ENCODE measurements at places on chromosomes 13 and 19.

GRCh38 chr13:111856571-111856970 is 210.4 kb upstream of the SOX1 start:
- DNase-seq: no peak

DNA sequence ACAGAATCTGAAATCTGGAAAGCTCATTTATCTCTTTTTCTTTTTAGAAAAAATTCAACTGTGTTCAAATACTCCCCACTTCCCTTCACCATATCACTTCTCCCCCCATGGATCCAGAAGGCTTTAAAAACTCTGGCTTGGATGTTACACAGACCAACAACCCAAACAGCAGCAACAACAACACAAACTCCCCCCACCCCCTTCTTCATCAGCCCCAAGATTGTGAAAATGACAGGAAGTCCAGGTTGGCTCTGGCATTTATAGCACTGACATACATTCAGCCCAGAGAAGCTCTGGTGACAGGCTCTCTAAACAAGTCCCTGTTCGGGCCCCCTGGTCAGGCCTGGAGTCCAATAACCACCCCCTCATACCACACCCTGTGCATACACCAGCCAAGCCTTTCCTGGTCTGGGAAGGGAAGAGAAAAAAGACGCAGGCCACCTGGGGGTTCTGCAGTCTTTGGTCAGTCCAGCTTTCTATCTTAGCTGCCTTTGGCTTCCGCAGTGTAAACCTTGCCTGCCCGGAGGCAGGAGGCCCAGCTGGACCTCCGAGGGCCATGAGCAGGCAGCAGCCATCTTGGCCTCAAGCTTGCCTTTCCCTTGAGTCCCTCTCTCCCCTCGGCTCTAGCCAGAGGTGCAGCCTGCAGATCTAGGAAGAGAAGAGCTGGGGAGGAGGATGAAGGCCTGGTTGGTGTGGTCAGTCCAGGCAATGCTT is 6.8 kb downstream of the CDX2 start:
- DNase-seq: no peak

- peak; percentile 38 for DNase-seq
Measured at GRCh38 chr19:49851456-49852259, 699 bp downstream of the PTOV1 start.

- no peak for DNase-seq
Measured at GRCh38 chr13:79258489-79258888, 147.6 kb downstream of the RBM26 start.

DNA sequence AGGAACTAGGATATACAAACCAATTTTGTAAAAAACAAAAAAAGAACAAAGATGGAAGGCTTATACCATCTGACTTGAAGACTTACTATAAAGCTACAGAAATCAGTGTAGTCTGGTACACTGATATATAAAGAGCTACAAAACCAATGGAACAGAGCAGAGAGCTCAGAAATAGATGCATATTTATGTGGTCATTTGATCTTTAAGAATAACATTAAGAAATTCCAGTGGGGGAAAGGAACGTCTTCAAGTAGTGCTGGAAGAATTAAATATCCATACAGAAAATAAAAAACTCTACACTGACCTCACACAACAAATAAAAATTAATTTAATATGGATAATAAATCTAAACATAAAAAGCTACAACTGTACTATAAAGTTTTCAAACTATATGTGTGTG is 317.0 kb downstream of the ENOX1 start:
- no peak for DNase-seq

DNA sequence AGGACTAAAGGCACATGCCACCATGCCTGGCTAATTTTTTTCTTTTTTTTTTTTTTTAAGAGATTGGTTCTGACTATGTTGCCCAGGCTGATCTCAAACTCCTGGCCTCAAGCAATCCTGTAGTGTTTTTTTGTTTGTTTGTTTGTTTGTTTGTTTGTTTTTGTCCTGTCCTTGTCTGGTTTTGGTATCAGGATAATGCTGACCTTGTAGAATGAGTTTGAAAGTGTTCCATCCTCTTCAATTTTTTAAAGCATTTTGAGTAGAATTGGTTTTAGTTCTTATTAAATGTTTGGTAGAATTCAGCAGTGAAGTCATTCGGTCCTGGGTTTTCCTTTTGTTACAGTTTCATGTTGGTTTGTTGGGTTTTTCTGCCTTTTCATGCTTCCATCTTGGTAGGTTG is 19.2 kb downstream of the CEACAM4 start:
- no peak for DNase-seq

DNA sequence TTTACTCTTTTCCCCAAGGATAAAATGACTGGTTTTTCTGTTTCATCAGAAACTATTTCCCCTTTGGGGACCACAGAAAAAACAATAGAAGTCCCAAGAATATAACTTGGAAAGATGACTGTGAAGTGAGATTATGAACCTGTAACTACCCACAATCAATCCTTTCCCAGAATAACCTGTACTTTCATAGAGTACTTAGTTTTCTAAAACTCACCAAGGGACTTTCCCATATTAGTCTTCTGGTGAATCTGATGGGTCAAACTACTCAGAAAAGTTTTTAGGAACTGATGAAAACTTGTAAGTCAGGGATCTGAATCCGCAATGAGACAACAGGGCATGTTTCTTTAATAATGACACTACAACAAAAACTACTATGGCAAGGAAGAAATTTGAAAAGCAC is 62.6 kb downstream of the STK24 start:
- no peak for DNase-seq

DNA sequence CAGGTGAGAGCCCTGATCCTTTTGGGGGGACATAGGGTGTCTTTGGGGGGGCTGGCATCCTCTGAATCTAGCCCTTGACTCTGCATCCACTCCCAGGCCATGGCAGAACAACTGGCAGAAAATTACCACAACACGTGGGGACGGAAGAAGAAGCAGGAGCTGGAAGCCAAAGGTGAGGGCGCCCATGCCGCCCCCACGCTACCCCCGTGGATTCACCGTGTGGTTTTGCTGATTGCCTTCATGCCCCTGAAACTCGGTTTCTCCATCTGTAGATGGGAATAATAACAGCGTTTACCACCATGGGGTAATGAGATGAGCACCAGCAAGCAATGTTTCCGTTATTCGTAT is 72.9 kb downstream of the RYR1 start:
- DNase-seq: no peak

GRCh38 chr19:7545904-7546303 is 10.4 kb downstream of the PNPLA6 start:
- no peak for DNase-seq

- no peak for DNase-seq
Measured at GRCh38 chr13:108278466-108278865, 8.9 kb downstream of the TNFSF13B start.

GRCh38 chr13:29993196-29993595 is 142.8 kb upstream of the UBL3 start:
- no peak for DNase-seq

DNA sequence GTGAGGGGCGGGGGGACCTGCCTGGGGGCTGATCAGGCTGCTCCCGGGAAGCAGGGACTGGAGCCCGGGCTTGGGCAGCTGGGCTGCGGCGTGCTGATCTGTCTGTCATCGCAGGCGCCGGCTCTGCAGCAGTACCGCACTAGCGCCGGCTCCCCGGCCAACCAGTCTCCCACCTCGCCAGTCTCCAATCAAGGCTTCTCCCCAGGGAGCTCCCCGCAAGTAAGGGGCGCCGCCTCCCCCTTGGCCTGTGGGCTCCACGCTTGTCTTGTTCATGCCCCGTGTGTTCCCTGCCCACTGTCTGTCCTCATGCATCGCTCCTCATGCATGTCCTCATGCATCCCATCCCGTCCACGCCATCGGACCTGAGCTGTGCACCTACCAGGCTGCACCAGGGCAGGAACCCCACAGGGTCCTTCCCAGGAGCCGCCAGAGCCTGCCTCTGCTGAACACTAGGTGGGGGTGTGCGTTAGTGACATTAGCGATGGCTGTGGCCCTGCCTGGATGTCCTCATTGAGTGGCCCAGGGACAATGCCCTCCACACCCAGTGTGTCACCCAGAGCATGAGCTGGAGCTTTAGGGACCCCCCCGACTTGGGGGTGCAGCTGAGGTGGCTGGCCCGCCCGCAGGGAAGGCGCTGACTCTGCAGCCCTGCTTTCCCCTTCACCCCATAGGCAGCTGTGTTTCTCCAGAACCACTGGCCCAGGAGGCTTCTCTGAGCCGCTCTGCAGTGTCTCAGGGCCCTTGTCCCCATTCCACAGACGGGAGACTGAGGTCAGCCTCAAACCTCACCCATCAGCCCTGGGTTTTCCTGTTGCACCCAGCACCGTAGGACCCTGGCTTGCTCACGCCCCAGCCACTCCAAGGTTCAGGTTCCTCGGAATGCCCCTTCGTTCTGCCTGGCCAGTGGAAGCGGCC is 19.5 kb downstream of the COMP start:
- no peak for DNase-seq

GRCh38 chr13:99980824-99981734 is 505 bp upstream of the ZIC2 start:
- DNase-seq: no peak

- DNase-seq: no peak
Measured at GRCh38 chr19:56946159-56946558, 105.6 kb upstream of the PEG3 start.

DNA sequence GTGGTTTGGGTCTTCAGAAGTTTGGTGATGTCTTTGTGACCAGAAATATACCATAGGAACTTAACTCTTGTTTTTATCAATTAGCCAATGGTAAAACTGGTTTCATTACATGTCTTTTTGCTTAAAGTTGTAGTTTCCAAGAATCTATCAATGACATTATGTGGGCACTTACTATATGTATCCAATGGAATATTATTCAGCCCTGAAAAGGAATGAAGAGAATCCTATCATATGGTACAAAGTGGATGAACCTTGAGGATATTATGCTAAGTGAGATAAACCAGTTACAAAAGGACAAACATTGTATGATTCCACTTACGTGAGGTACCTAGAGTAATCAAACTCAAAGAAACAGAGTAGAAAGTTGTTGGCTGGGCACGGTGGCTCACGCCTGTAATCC is 26.4 kb downstream of the RCBTB1 start:
- DNase-seq: no peak

GRCh38 chr13:112113851-112114250 is 46.9 kb downstream of the SOX1 start:
- DNase-seq: no peak

GRCh38 chr13:30128591-30128990 is 178.8 kb downstream of the KATNAL1 start:
- DNase-seq: no peak

- peak; percentile 51 for DNase-seq
Measured at GRCh38 chr13:99505814-99506269, 4.6 kb downstream of the TM9SF2 start.

DNA sequence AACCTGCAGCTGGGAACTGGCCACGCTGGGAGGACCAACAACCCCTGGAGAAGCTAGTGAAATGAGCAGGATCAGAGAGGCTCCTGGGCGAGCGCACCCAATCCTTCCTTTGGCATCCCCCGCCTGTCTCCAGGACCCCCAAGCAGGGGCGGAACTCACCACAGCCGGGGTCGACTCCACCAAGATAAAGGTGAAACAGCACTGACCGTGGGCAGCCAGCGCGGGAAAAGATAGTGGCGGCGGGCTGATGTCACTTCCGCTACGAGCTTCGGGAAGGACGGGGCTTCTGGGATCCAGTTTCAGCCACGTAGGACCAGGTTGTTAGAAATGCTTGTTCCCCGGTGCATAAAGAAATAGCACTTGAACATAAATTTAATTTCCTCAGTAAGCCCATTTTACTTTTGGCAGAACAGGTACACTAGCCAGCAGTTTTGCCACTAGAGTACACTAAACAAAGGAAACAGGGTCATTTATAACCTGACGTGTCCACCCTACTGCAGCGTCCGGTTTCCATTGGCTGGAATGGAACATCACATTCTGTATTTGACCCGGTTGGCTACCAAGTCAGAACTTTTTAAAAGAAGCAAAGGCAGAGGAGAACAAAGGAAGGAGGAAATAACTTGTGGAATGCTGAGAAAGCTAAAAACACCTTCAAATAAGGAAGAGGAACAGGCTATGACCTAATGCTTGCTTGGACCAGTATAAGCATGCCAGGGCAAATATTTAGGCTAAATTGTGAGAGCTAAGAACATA is 25.5 kb upstream of the ZNF562 start:
- DNase-seq: no peak

- DNase-seq: no peak
Measured at GRCh38 chr13:64130171-64130570, 2714.5 kb upstream of the PCDH20 start.

DNA sequence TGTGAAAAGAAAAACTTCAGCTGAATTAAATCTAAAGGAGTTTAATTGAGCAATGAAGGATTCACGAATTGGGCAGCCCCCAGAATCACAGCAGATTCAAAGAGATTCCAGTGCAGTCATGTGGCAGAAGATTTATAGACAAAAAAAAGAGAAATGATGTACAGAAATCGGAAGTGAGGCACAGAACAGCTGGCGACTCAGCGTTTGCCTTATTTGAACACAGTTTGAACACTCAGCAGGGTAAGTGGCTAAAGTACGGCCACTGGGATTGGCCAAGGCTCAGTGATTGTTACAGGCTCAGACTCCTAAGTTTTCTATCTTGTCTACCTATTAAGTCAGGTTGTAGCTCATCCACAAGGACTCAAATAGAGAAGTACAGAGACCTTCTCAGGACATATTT is 11.6 kb upstream of the CFAP97D2 start:
- DNase-seq: no peak

DNA sequence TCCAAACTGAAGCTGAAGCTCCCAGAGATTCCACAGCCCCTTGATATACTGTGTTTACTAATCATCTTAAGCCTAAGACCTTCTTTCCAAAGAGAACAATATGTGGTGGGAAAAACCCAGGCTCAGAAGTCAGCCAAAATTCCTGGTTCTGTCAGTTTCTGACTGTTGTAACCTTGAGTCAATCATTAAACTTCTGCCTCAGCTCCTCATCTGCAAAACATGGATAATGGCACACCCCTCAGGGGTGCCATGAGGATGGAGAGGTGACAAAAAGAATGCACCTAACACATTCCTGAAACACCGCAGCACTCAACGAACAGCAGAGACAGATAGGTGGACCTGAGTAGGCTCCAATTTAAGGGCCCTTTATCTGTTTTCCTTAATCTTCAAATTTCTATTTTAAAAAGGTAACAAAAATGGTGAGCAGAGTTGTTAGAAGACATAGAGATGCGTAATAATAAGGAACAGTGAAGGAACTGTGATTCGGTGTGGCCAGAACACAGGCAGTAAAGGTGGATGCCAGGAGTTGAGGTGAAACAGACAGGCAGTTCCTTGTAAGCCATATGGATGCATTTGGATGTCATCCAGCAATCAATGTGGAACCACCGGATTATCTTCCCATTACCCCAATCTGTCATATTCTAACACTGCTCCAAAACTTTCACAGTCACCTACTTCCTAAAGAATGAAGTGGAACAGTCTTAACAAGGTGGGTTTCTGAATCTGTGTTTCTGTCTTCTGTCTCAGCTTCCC is 56.6 kb upstream of the DOCK9 start:
- no peak for DNase-seq

GRCh38 chr19:1699998-1700732 is 47.8 kb upstream of the TCF3 start:
- DNase-seq: no peak

GRCh38 chr19:49064768-49065611 is at the start of gene NTF4:
TSS of gene NTF4 (minus strand) at chr19:49064818. CDS start at chr19:49061997, 2,821 bp downstream.
- no peak for DNase-seq
